ENCODE measurements at places on chromosomes 1 and 21. TPM values are rescaled to one million over a fixed set of nuclear protein-coding genes. Genes with fewer than 3 reads are reported as not detected.

The TMEM240 gene
- total RNA-seq: 24.4 TPM

The SDC3 gene
- total RNA-seq: 41.7 TPM

The CD244 gene
- total RNA-seq: not detected

The ARHGEF10L gene
- 89.8 TPM for total RNA-seq

The FLG2 gene
- total RNA-seq: not detected

The ADGRL4 gene
- not detected for total RNA-seq

The PTPRF gene
- total RNA-seq: 171 TPM

The C21orf58 gene
- total RNA-seq: 9.7 TPM

The DCAF6 gene
- 28.1 TPM for total RNA-seq

The BNIPL gene
- 1.4 TPM for total RNA-seq

The HMCN1 gene
- 0.93 TPM for total RNA-seq

The DCST1 gene
- not detected for total RNA-seq

The MROH9 gene
- total RNA-seq: not detected

The SPATA46 gene
- not detected for total RNA-seq

The LMX1A gene
- total RNA-seq: not detected

DNA sequence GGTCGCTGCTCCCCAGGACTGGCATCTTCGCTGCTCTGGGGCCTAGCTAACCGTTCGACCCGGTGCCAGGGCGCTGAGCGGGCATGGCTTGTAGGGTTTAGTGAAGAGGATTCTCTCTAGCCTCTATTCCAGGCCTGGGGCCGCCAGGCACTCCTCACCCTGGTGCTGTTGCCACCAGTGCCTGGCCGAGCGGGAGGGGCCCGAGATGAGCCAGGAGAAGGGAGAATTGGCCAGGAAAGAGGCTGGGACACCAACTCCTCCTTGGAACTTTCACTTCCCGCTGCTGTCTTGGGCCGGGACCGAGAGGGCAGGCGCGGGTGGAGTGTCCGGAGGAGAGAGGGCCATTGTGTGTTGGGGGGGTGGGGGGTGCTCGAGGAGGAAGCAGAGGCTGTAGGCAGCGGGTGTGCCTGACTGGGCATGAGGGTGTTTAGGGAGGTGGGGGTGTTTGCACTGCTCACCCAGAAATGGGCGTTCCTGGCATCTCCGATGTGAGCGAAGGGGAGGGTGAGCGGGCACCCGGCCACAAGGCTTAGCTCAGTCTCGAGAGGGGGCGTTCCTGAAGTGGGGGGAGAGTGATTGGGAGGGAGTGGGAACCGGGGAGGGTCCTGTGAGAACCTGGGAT lies 772 bp downstream of the ADAM15 start:
- H3K4me1 ChIP-seq: peaks cover 12% of the 10 kb centered on the region
- peak overlapping the region; percentile 72 for H3K4me3 ChIP-seq
- H3K27me3 ChIP-seq: peaks cover 6% of the 10 kb centered on the region
- no peak for DNase-seq
- no peaks in the 10 kb centered on the region for H3K36me3 ChIP-seq

GRCh38 chr1:2240270-2241156 lies 12.4 kb downstream of the SKI start:
- no peak for DNase-seq
- H3K4me3 ChIP-seq: no peak overlapping the region
- H3K36me3 ChIP-seq: no peaks in the 10 kb centered on the region
- peaks cover 8% of the 10 kb centered on the region for H3K27me3 ChIP-seq
- H3K27ac ChIP-seq: peak overlapping the region; percentile 64

DNA sequence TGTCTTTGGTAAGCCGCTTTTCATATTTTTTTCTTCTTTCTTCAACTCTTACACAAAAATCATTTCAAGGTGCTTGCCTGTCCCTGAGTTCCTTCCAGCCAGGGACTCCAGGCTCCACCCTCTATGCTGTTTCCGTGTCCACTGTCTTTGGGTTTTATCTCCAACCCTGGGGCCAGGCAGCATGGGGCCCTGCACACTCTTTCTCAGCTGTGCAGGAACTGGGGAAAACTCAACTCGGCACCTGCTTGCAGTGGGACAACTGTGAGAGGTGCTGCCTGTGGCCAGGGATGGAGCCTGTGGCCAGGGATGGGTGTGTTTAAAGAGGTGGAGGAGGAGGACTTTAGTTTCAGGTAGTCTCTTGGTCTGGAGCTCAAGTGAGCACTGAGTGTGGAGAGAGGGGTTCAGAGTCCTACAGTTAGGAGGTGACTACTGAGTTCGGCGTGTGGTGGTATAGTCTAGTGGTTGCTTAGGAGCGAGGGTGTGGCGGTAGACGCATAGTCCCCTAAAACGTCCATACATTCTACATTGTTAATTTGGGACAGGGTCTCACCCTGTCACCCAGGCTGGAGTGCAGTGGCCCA lies 13.4 kb downstream of the TNFRSF8 start:
- no peak for DNase-seq
- H3K36me3 ChIP-seq: peaks cover 12% of the 10 kb centered on the region
- H3K4me1 ChIP-seq: no peaks in the 10 kb centered on the region
- no peak overlapping the region for H3K27ac ChIP-seq
- H3K4me3 ChIP-seq: no peak overlapping the region

DNA sequence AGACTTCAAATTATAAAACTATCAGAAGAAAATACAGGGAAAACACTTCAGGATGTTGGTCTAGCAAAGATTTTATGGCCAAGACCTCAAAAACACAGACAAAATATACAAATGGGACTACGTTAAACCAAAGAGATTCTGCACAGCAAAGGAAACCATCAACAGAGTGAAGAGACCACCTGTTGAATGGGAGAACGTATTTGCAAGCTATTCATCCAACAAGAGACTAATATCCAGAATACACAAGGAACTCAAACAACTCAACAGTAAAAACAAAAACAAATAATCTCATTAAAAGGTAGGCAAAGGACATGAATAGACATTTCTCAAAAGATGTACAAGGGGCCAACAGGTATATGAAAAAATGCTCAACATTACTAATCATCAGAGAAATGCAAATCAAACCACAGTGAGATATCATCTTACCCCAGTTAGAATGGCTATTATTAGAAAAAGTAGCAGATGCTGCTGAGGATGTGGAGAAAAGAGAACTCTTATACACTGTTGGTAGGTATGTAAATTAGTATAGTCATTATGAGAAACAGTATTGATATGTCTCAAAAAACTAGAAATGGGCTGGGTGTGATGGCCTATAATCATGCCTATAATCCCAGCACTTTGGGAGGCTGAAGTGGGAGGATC lies 112.6 kb downstream of the LRIG2 start:
- DNase-seq: no peak
- no peak overlapping the region for H3K27ac ChIP-seq
- no peaks in the 10 kb centered on the region for H3K36me3 ChIP-seq
- H3K4me3 ChIP-seq: no peak overlapping the region
- no peaks in the 10 kb centered on the region for H3K4me1 ChIP-seq

GRCh38 chr1:87392248-87393192 lies 63.8 kb downstream of the LMO4 start:
- no peak overlapping the region for H3K4me3 ChIP-seq
- no peaks in the 10 kb centered on the region for H3K27me3 ChIP-seq

GRCh38 chr1:172674831-172675613 lies 16.1 kb downstream of the FASLG start:
- DNase-seq: no peak
- H3K27me3 ChIP-seq: no peaks in the 10 kb centered on the region
- H3K4me1 ChIP-seq: no peaks in the 10 kb centered on the region
- no peak overlapping the region for H3K27ac ChIP-seq
- no peak overlapping the region for H3K4me3 ChIP-seq

- H3K27ac ChIP-seq: peak overlapping the region; percentile 86
- H3K4me3 ChIP-seq: peak overlapping the region; percentile 30
- H3K4me1 ChIP-seq: peaks cover 17% of the 10 kb centered on the region
- no peak for DNase-seq
- H3K27me3 ChIP-seq: peaks cover 3% of the 10 kb centered on the region
- peaks cover 14% of the 10 kb centered on the region for H3K36me3 ChIP-seq
Measured at GRCh38 chr1:224052772-224053171, 61.1 kb upstream of the FBXO28 start.

- H3K36me3 ChIP-seq: no peaks in the 10 kb centered on the region
- DNase-seq: no peak
- no peak overlapping the region for H3K27ac ChIP-seq
- peaks cover 4% of the 10 kb centered on the region for H3K27me3 ChIP-seq
- no peaks in the 10 kb centered on the region for H3K4me1 ChIP-seq
Measured at GRCh38 chr1:224541072-224541790, 74.9 kb upstream of the CNIH3 start.

- H3K27me3 ChIP-seq: peaks cover 7% of the 10 kb centered on the region
- peaks cover 6% of the 10 kb centered on the region for H3K36me3 ChIP-seq
- DNase-seq: no peak
- H3K4me1 ChIP-seq: peaks cover 14% of the 10 kb centered on the region
- no peak overlapping the region for H3K4me3 ChIP-seq
Measured at GRCh38 chr1:22527122-22527521, 36.2 kb upstream of the EPHA8 start.

DNA sequence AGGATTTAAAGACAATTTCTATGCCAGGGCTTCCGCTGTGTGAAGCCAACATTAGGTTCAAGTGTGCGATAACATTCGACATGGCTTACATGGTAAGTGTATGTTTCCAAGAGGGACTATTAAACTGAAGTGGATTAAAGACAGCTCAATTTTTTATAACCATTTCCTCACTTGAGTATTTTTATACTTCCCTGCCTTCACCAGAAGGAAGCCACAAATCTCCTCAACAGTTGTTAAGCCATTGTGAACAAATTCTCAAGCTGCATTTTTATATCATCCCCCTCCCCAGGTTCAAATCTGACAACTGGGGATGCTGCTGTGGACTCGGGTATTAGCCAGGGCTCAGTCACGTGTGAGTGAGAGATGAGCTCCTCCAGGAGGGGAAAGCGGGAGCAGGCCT lies 116.3 kb downstream of the RHOU start:
- H3K4me3 ChIP-seq: peak overlapping the region; percentile 37
- DNase-seq: no peak
- peaks cover 2% of the 10 kb centered on the region for H3K27me3 ChIP-seq
- H3K27ac ChIP-seq: peak overlapping the region; percentile 60
- H3K4me1 ChIP-seq: peaks cover 35% of the 10 kb centered on the region

DNA sequence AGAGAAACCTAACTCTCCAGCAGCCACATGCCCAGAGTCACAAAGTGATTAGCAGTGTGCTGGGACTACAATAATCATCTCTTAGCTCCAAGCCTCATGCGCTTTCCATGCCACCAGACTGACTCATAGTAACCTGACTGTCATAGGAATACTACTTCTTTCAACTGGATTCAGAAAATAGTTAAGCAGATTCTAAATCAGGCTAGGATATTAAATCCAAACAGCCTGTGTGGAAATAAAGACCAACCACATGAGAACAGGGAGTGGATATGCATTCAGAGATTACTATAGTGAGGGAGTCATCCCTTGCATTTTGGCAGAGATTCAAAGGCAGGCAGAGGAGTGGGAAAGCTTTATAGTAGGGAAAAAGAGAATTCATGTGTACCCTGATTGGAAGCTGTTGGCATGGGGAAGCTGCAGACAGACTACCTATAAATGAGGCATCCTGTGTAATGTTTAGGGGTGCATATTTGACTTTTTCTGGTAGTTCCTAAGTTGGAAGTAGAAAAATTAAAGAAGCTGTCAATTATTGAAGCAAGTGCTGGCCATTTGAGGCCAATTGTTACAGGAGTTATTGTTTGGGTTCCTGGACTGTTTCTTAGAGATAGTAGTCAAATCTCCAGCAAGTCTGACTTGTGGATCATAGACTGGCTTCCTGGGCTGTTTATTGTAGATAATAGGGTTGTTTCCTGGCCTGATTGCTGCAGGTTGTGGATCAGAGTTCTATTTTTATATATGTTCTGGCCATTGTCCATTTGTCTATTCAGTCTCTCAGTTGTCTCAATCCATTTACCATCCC lies 31.7 kb upstream of the DNAH14 start:
- no peak overlapping the region for H3K27ac ChIP-seq
- no peaks in the 10 kb centered on the region for H3K36me3 ChIP-seq

GRCh38 chr1:151596166-151596953 lies 15.5 kb upstream of the SNX27 start:
- peaks cover 4% of the 10 kb centered on the region for H3K4me1 ChIP-seq
- DNase-seq: no peak
- H3K4me3 ChIP-seq: no peak overlapping the region

DNA sequence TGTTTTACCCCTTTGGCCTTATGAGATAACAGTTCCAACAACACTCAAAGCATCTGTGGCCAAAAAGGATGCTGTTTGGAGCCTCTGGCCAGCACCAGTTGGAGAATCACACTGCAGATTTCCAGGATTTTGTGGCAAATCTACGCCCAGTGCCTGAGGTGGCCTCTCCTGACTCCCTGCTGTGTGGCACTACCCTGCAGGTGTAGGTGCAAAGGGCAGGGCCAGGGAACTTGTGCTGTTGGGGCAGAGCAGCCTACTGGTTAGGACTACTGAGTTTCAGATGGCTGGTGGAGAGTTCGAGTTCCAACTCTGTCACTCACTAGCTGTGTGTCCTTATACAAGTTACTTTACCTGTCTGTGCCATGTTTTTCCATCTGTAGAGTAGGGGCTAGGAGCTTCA lies 170.5 kb downstream of the PTPRU start:
- DNase-seq: no peak
- no peak overlapping the region for H3K4me3 ChIP-seq
- no peaks in the 10 kb centered on the region for H3K36me3 ChIP-seq
- H3K4me1 ChIP-seq: no peaks in the 10 kb centered on the region
- H3K27ac ChIP-seq: no peak overlapping the region
- no peaks in the 10 kb centered on the region for H3K27me3 ChIP-seq

DNA sequence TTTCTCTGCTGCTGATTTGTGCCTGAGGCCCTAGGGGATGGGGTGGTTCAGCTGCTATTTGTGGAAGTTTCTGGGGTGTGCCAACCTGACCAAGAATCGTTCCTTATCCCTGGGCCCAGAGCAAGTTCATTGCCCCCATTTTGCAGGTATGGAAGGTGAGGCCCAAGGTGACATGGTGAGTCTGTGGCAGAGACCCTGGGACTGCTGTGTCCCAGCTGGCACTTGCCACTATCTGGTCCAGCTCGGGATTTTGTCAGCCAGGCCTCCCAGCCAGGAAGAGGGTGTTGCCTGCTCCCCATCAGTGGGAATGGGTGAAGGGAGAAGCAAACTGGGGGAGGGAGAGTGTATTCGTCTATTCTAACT lies 18.9 kb upstream of the LRP8 start:
- H3K4me1 ChIP-seq: no peaks in the 10 kb centered on the region
- H3K27ac ChIP-seq: no peak overlapping the region
- DNase-seq: no peak
- no peaks in the 10 kb centered on the region for H3K27me3 ChIP-seq
- no peaks in the 10 kb centered on the region for H3K36me3 ChIP-seq
- no peak overlapping the region for H3K4me3 ChIP-seq

DNA sequence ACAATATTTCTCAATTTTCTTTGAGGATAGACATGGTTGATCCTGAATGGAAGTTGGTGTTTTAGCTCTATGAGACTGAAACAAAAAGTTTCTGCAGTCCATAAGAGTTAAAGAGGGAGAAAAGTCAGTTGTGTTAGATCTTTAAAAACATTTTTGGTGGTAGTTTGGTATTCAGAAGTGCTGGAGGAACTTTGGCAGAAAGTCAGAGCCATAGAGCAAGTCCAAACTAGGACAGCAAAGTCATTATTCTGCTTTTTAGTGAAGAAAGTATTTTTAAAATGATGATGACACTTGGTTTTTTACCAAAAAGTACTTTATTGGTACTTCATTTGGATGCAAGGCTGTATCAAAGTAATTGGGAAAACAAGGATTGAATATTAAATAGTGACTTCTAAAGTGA lies 41.8 kb downstream of the FNBP1L start:
- H3K27me3 ChIP-seq: no peaks in the 10 kb centered on the region
- H3K27ac ChIP-seq: no peak overlapping the region
- no peaks in the 10 kb centered on the region for H3K36me3 ChIP-seq

Measured in glutamatergic neuron (in vitro differentiated cells).